ENCODE measurements at places on chromosomes 1 and 21.

GRCh38 chr1:208787219-208787618, 543.0 kb upstream of the PLXNA2 start:
- DNase-seq: no peak

DNA sequence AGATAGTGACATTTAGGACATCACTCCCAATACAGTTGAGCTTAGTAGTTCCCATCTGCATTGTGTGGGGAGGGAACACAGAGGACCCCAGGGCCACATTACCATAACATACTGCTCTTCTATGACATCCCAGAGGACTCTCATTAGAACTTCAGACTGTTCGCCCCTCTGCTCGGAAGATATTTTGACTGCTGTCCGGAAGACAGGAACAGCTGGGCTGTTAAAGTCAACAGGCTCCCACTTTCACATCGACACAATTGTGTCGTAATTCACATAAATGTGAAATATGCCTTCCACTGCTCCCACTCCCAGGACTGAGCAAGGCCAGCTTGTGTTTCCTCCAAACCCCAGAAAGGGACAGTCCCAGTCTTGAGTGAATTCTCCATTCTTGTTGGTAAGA, 158.4 kb downstream of the SEC16B start:
- no peak for DNase-seq

DNA sequence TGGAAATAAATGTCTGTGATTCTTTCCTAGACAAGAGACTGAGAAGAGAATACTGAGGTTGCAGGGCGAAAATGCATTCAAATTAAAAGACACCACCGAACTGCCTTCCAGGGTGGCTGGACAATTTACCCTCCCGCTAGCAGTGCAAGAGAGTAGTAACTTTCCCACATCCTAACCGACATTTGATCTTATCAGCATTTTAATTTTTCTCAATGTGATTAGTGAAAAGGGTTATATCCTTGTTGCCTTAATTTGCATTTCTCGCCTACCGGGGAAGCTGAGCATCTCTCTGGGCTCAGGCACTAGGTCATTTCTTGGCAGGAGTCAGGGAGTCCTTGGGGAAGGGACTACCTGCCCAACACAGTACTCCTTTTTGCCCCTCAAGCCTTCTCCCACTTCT, 2.8 kb downstream of the TNFRSF8 start:
- DNase-seq: no peak

- DNase-seq: no peak
These were observed 18.7 kb upstream of the NBL1 start for GRCh38 chr1:19625291-19625937.
